ENCODE measurements at places on chromosomes 2 and 18. TPM values are rescaled to one million over a fixed set of nuclear protein-coding genes. Genes with fewer than 3 reads are reported as not detected.

GRCh38 chr2:179449010-179449409, 184.4 kb upstream of the SESTD1 start:
- no peak for DNase-seq

GRCh38 chr18:22434973-22435608, 17.4 kb upstream of the CTAGE1 start:
- no peak for DNase-seq

- DNase-seq = no peak
Measured at GRCh38 chr18:67265464-67266245, 250.9 kb downstream of the DSEL start.

DNA sequence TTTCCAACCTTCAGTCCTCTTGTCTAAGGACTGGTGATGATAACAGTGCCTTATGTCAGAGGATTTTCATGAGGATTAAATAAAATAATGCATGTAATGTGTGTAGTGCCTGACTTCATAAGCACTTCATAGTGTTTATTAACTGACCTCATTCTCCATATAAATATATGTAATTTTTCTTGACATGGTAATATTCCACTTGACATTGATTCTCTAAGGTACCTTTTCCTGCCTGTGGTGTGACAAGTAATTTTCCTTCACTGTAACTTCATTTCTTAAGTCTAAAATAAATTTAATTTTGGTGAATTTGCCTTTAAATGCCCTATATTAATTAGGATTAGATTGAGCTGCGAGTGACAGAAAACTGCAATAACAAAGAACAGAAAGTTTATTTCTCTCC, 27.3 kb downstream of the SLC20A1 start:
- no peak for DNase-seq

GRCh38 chr2:212477571-212477970, 61.0 kb downstream of the ERBB4 start:
- no peak for DNase-seq

GRCh38 chr2:10158681-10159080, 36.1 kb downstream of the RRM2 start:
- DNase-seq = peak; percentile 81

DNA sequence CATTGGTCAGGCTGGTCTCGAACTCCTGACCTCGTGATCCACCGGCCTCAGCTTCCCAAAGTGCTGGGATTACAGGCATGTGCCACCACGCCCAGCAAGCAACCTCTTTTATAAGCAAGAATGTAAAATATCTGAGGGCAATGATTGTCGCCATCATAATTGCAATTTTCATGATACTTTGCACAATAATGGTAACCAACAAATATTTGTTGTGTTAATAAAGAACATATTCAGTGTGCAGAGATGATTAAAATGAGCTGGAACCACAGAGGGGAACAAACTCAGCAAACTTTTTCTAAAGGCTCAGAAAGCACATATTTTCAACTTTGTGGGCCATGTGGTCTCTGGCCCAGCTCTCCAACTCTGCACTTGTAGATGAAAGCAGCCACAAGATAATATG, 115.2 kb upstream of the SIX2 start:
- DNase-seq = no peak

DNA sequence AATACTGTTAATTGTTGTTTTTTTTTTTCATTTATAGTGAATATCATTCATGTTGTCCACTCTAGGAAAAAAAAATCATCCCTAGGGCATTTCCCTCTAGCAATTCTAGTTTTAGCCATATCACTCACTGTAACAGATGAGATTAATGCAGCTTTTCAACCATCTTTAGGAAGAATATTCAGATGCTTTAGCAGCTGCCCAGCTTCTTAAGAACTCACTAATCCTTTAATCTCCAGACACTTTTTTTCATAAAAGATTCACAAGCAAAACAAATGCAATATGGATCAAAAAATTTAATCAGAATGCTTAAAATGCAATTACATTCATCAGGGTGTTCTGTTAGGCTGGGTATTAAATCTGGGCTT, 692.6 kb downstream of the ERBB4 start:
- DNase-seq = no peak

DNA sequence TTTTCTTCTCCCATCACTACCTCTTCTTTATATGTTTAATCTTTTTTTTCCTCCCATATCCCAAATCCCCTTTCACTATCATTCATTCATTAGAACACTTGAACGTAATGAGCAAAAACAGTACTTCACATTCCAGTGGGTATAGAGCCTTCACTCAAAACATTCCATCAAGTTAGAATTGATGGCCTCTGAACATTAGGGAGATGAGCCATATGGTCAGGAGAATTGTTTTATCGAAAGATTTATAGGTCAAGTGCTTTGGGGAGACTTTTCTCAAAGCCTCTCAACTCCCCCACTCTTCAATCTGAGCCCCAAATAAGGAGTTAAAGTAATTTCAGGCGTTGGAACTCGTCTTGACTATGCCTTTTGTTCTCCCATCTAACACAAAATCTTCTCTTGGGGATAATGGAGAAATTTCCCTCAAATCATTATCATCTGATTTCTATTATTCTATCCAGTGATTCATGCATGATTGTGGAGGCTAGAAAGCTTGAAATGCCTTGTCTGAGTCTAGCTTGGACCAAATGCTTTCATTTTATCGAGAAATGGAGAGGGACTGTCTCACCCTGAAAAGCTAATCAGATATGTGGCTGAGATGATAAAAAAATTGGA, 79.2 kb downstream of the KIAA2012 start:
- no peak for DNase-seq

DNA sequence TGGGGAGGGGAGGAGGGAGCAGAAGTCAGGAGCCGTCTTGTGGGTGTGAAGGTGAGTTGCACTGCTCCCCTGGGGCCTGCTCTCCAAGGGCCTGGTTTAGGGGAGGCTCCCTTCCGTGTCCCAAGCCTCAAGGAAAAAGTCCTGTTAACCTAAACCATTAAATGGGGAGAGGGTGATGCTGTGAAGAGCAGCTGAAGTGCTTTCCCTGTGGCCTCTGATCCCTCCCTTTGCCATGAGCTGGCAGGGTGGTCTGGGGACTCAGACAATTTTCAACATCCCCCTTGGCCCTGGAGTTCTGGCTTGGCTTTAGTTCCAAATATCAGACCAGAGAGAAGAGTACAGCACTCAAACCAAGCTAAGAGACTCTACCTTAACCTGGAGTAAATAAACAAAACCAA, 692 bp upstream of the POMC start:
- no peak for DNase-seq

Gene PDE11A
- total RNA-seq = 2.4 TPM

Gene GALNT3
- 4.2 TPM for total RNA-seq

Gene IL1R2
- not detected for total RNA-seq

Gene SERPINB4
- not detected for total RNA-seq

Measured in chondrocyte (in vitro differentiated cells).